AG10803 (cell line): ENCODE measurements at places on chromosomes 16 and 17.

DNA sequence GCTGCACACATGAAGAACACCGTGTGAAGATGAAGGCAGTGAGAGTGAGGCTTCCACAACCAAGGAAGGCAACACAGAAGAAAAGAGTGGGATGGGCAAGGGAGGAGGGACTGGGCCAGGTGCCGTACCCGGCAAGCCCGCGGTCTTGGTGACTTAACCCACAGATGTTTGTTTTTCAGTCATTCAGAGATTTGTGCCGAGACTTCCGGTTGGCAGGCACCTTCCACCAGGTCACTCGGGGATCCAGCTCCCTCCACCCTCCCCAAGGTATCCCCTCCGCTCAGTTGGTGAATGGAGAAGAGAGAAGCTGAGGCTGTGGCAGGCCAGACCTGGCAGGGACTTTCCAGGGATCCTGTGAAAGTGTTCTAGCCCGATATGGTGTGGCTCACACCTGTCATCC is 4.9 kb upstream of the KREMEN2 start:
- no peak for DNase-seq

GRCh38 chr16:27486344-27486743 is 63.4 kb downstream of the GTF3C1 start:
- DNase-seq = no peak

GRCh38 chr16:11677959-11678881 is 10.0 kb downstream of the SNN start:
- DNase-seq = no peak

DNA sequence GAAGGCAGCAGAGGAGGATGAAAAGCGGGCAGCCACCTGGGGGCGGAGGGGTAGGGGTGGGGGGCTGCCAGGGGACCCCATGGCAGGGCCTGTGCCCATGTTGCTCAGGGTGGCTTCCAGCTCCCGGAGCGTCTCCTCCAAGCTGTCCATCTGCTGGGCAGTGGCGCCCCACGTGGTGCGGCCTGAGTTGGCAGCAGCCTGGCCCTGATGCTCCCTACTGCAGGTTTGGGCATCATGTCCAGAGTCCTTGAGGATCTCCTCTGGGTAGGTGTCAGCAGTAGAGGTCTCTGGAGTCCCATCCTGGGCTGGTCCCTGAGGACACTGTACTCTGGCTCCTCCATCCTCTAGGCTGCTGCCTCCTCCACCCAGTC is 60.9 kb downstream of the SRCIN1 start:
- no peak for DNase-seq

- no peak for DNase-seq
Measured at GRCh38 chr16:29649588-29650494, 13.2 kb upstream of the SPN start.

DNA sequence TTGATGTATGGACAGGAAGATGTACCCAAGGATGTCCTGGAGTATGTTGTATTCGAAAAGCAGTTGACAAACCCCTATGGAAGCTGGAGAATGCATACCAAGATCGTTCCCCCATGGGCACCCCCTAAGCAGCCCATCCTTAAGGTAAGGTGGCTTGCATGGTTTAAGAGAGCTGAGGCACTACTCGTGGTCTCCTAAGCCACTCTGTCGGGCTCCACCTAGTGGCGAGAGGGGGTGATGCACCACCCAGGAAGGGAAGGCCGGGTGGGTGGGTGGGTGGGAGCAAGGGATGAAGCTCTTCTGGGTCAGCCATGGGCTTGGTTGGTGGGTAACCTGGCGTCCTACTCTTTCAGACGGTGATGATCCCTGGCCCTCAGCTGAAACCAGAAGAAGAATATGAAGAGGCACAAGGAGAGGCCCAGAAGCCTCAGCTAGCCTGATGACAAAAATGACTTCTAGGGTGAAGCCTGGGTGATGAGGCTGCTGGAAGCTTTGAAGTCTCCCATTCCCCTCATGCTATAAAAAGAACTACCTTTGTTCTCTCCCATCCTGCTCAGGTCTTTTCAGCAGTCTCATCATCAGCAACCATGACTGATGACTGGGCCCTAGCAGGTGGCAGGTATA is 21.5 kb downstream of the GPR179 start:
- peak; percentile 39 for DNase-seq

GRCh38 chr17:35750526-35751395 is 2.3 kb downstream of the GAS2L2 start:
- no peak for DNase-seq

- peak; percentile 61 for DNase-seq
Measured at GRCh38 chr17:13337151-13337550, 264.6 kb downstream of the HS3ST3A1 start.

DNA sequence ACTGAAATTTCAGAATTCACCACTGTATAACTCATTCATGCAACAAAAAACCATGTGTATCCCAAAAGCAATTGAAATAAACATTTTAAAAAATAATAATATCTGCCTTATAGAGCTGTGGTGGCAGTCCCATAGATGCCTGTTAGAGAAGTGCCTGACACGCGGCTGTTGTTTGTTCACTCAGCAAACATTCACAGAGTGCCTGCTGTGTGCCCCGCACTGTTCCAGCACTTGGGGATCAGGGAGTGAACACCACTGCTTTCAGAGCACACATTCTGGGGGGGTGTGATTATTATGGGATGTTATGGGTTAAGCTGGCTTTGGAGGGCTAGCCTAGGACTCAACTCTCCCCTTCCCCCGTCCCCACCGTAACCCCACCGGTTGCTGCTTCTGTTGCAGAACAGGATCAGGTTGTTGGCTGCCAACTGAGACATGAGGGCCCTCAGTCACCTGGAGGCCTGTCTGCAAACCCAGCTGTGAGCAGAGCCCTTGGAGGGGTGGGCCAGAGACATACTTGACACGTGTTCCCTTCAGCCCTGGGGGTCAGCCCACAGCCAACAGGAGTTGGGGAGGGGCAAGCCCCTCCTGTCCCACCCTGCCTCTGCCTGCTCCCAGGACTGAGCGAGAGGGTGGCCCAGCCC is 103.3 kb upstream of the CIBAR2 start:
- no peak for DNase-seq

- no peak for DNase-seq
Measured at GRCh38 chr17:41825175-41825845, 10.7 kb downstream of the NT5C3B start.

GRCh38 chr16:20673882-20674683 is 23.4 kb downstream of the ACSM1 start:
- DNase-seq = no peak

DNA sequence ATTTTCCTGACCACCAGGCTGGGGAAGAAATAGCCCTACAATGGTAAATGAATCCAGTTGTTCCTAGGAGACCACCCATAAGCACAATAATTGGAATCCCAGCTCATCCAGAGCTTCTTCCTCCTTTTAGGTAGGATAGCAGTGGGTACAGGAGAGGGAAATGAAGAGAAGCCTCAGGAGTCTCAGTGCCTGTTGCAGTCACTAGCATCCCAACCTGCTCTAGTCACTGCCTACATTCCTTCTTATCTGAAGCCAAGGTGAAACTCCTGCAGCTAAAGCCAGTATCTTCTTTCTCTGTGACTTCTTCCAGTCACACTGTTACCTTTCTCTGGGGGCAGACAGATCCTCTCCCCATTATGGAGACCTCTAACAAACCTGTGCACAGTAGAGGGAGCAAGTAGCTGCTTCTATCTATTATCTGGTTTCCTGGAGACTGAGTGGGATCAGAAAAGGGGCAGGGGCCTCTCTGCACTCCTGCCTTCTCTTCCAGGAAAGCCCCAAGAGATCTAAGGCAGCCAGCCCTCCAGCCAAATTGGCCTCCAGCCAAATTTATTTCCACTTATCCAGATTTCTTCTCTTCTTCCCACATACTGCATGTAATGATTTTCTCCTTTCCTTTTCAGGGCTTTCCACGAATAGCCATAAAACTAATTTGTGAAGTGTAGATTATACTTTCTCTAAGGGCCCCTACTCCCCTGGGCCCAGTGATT is 85.5 kb downstream of the SSH2 start:
- no peak for DNase-seq

- DNase-seq = no peak
Measured at GRCh38 chr17:17445296-17445924, 31.4 kb upstream of the MED9 start.

GRCh38 chr17:82674656-82675475 is 23.6 kb downstream of the RAB40B start:
- DNase-seq = no peak
